Immature natural killer cell (primary cell): ENCODE measurements at places on chromosomes 12 and 14. TPM values are rescaled to one million over a fixed set of nuclear protein-coding genes. Genes with fewer than 3 reads are reported as not detected.
A peak's percentile ranks its signal among the peaks of the same experiment; 100 is the strongest.

The CCT2 gene
- polyA plus RNA-seq, result 201 TPM

DNA sequence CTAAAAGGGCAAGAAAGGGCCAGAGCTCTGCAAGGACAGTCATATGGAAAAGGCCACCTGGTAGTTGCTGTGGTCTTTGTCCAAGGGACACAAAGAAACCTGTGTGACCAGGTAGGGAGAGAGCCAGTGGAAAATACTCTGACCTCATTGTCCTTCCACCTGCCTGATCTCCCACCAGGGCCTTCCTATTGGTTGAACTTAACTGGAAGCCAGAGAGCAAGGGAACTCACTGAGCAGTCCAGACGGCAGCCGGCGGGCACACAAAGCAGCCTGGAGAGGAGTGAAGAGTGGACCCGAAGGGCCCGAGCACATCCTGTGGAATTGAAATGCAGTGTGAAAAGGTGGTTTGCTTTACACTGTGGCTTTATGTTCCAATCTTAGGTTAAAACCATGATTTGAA lies 120.7 kb downstream of the SLC25A21 start:
- H3K27ac ChIP-seq, result no peak overlapping the region
- H3K36me3 ChIP-seq, result no peaks in the 10 kb centered on the region
- DNase-seq, result no peak
- no peaks in the 10 kb centered on the region for H3K4me1 ChIP-seq

DNA sequence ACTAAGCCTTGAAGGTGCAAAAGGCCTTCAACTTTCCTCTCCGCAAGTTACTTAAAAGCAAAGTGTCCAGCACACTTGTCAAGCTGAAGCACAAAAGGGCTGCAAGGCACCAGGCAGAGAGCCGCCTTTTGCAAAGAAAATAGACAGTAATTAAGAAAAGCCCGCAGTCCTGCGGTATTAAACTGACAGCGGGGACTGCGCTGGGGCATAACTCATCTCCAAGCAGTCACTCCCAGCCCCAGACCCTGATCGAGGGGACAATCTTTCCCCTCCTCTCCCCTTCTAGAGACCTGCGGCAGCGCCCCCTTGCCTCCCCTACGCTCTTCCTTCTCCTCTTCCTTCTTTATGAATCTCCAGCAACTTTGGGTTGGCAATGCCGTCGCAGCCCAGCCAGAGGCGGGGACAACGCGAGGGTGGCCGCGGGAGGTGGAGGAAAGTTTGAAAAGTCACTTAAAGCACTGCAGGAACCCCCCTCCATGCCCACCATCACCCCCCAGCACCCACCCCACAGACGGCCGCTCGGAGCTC lies 200.9 kb upstream of the CAND1 start:
- H3K27me3 ChIP-seq, result peaks cover 14% of the 10 kb centered on the region
- peaks cover 15% of the 10 kb centered on the region for H3K4me1 ChIP-seq
- no peak for DNase-seq
- no peaks in the 10 kb centered on the region for H3K36me3 ChIP-seq
- peak overlapping the region; percentile 66 for H3K4me3 ChIP-seq

- H3K36me3 ChIP-seq, result no peaks in the 10 kb centered on the region
- H3K27me3 ChIP-seq, result no peaks in the 10 kb centered on the region
- no peak overlapping the region for H3K27ac ChIP-seq
These were observed 524.5 kb downstream of the GALC start for GRCh38 chr14:87468531-87468930.

DNA sequence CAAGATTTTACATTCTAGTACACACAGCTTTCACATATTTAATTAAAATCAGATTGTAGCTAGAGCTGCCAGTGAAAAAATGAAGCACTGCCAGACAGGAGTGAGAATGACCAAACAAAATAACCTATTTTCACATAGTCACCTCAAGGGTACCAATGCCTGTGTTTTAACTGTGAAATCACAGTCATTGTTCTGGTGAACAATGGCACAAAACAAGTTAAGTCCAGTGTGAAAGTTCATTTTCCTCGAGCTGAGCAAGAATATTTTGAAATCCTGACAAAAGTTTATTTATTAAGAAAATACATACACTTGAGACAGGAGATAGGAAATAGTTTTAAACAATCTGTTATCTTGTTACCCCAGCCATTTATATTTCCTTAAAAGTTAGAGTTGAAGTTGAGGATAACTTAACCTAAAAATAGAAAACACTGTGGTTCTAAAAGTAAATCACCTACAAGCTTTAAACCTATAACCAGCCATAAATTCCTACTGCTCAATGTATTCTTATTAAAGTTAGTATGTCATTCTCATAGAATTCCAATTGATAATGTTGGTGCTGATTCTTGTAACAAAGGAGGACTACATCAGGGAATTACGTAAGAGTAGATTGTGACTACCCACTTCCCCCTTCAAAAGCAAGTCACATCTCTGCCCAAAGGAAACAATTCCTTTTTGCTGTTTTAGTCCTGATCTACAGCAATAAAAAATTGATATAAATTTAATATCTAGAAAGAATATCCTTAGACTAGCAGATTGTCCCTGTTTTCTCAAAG lies 15.9 kb downstream of the DENND5B start:
- H3K27me3 ChIP-seq, result no peaks in the 10 kb centered on the region
- no peaks in the 10 kb centered on the region for H3K4me1 ChIP-seq
- no peaks in the 10 kb centered on the region for H3K36me3 ChIP-seq
- no peak for DNase-seq
- H3K4me3 ChIP-seq, result no peak overlapping the region
